Type B pancreatic cell (in vitro differentiated cells): ENCODE measurements at places on chromosomes 1 and 21.
A peak's percentile ranks its signal among the peaks of the same experiment; 100 is the strongest.

DNA sequence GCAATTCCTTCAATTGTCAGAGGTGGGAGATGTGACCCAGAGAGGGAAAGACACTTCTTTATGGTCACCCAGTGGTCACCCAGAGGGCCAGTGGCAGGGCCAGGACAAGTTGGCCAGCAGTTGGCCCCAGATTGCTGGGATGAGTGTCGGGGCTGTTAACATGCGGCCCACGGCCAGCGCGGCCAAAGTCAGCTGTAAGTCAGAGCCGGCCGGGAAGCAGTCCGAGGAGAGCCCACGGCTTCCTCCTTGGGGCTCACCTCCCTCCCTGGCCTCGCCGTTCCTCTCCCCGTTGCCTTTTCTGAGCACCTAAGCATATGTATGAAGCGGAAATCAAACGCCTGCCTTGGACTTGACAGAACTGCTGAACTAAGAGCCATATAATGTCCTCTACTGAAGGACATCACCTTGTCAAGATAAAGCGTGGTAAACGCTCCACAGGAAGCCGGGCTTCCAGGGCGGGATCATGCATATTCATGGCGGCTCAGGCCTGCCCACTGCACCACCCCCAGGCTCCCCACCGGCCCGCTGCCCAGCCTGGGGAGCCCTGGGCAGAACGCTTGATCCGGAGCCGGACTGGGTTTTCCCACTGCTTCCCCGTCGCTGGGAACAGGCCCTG is 245.4 kb upstream of the POU3F1 start:
- no peak for DNase-seq

GRCh38 chr1:228975238-228975907 is 240.1 kb downstream of the RHOU start:
- DNase-seq = no peak

GRCh38 chr1:71668065-71668464 is 587.2 kb upstream of the ZRANB2 start:
- no peak for DNase-seq

- no peak for DNase-seq
These were observed 41.2 kb downstream of the CDCP2 start for GRCh38 chr1:54111624-54112023.

DNA sequence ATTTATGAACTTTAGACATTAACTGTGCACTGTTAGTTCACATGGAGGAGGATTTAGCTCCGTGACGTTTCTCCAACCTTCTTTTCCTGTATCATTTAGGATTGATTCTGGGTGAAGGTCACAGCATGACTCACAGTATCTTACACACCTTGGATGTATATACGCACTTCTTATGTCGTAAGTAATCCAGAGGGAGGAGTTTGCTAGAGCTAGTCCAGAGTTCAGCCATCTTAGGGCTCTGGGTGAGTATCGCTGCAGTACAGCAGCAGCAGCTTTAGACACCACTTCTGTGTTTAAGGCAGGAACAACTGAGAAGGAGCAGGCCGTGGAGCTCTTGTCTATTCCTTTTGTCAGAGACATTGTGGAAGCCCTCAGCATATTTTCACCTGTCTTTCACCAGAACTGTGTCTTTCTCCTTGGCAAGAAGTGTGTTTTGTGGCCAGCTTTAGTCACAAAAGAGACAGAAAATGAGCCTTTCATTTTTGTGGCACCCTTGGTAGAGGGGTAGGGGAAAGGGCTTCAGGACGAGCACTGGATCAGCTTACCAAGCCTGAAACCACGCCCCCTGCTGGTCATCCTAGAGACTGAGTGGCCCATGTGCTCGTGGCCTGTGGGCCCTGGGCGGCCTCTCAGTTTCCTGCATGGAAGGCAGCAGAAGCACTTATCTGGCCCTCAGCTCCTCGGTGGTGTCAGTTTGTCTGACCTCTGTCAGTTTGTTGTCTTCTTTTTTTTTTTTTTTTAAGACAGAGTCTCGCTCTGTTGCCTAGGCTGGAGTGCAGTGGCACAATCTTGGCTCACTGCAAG is 64.0 kb downstream of the ADARB1 start:
- no peak for DNase-seq

DNA sequence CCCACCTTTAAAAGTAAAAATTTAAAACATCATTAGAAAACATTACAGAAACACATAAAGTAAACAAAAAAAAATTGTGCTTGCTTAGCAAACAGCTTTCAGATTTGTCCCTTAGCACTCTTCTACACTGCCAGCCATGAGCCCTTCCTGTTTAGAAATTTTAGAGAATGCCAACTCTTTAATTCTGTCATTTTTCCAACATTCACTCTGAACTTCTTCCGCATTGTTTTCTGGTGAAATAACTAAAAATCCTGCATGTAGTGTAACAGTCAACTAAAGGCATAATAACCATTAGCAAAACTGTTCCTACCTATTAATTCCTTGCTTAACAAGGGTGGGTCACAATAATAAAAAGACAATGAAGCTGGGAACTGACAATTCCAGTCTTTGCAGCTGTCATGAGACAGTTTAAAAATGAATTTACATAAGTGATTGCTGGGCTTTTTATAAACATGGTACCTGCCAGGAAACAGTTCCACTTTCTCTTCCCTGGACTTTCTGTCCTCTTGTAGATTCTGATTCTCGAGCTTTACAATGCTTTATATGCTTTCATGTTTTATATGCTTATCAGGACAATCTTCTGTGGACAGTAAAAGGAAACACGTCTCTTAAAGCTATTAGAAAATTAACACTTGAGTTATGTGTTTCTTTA is 19.0 kb downstream of the GNG12 start:
- no peak for DNase-seq

DNA sequence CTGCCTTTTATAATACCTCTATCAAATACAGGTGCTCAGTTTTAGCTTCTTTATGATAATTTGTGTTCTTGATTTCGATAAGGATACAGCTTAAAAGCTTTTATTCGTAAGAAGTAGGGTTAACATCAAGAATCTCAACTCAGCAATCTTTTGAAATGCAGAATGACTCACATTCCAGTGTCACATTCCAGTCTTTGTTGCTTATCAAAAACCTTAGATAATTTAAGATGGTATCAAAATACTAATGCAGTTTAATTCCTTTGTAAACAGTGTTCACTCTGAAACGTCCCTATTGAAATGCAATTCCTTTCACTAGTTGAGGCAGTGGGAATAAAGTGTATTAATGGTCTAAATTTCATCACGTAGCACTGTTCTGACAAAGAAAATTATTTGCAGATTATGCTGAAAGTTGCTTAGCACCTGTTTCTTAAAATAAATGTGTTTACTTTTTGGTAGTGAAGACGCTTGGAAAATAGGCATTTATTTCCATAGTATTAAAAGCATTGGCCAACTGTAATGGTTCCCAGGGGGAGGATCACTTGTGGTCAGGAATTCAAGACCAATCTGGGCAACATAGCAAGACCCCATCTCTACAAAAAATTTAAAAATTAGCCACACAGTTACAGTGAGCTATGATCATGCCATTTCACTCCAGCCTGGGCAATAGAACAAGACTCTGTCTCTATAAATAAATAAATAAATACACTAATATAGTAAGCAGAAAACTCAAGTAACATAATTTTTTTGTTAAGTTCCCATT is 10.1 kb upstream of the CNN3 start:
- DNase-seq = no peak

DNA sequence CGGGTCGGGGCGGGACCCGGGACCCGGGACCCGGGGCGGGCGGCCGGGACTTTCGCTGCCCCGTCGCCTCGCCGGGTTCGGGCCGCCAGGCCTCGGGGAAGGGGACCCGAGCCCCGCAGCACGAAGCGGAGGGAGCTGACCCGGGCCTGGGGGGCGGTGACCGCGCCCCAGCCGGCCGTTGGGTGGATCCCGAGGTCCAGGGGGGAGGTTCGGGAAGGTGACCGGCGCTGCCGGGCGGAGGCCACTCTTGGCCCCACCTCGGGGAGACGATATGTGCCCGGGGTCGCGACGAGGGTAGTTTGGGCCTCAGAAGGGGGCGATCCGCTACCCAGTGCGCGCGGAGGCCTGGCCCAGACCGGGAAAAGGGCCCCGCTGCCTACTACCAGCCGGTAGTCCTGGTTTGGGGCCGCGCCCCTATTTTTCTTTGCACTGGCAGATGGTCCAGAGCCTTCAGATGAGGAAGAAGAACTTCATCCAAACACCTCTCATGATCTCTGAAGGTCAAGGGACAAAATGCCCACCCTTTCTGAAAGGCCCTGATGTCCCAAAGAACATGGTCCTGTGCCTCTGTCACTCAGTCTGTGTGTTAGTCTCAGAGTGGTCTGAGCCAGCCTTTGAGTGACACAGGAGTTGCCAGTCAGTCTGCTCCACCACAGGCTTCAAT is 766 bp downstream of the AGO4 start:
- peak; percentile 73 for DNase-seq

- DNase-seq = no peak
These were observed 6.5 kb downstream of the EVI5 start for GRCh38 chr1:92778376-92778775.

DNA sequence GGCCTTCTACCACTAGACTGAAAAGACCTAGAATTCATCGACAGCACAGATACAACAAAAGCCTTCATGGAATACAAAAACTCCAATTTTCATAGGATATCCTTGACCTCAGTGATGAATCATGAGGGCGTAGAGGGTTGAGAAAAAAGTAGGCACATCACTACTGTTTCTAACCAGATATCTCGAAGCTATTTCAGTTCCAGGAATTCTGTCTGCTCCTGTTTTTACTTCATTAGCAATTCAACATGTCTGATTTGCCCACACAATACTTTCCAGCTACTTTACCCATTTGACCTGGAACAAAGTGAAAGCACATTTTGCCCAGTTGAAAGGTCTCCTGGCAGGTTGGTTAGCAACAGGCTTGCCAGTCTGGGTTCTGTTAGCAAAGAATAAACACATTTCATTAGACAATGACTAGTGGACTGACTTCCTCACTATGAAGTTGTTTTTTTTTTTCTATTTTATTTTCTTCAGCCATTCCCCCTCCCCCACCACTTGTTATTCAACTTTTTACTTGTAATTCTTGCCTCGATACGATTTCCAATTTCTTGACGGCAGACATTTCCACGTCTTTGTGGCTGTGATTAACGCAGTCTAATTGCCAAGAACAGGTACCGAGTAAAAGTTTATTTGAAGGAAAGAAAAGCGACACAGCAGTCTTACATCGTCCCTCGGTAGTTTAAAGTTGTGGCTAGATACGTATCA is 4.0 kb upstream of the ZBTB18 start:
- DNase-seq = no peak

DNA sequence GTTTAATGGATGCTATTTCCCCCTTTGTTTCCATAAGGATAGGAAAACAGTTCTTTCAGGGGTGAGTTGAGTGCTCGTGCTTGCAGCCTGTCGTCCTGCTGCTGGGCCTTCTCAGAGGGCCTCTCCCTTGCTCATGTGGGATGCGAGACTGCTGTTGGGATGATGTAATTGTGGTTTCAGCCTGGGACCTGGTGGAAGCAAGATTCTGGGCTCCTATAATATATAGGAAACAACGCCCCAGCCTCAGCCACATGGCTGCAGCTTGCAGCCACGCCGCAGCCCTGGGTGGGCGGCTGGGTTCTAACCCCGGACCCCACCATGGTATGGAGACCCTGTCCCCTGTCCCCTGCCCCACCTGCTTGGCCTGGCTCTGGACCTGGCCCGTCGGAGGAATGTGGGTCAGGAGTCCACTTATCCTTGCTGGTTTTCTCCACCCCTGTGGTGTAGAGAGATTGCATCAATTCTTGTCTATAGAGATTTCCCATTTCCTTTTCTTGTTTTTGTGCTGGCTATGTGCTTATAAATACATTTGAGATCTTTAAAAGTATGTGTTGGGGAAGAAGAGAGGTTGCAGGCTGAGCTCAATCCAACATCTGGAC is 357.8 kb downstream of the SIPA1L2 start:
- DNase-seq = no peak

- no peak for DNase-seq
These were observed 8.9 kb downstream of the MRTO4 start for GRCh38 chr1:19260211-19261138.

DNA sequence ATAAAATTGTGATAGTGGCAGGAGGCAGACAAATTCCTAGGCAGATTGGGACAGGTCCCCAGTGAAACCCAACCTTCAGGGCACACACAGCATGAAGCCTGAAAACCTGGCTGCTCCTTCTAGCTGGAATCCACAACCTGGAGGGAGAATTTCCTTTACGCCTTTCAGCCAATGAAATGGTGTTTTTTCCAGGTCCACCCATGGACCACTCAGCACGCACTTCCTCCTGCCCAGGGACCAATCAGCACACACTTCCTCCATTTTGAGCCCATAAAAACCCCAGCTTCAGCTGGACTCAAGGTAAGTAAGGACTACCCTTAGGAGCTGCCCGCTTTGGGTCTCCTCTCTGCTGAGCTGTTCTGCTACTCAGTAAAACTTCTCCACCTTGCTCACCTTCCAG is 120.1 kb downstream of the AKT3 start:
- DNase-seq = no peak

DNA sequence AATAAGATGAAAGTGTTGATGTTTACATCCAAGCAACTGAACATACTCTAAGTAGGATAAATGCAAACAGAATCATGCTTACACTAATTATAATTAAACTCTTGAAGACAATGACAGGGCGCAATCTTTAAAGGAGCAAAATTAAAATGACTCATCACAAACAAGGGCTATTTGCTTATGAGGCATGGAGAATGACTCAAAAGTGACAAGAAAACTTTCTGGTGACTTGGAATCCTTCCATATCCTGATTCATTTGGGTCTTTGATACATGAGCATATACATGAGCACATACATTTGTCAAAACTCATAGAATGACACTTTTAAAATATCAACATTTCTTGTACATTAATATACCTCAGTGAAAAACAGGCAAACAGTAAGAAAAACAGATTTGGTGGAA is 1632.3 kb downstream of the KCNT2 start:
- no peak for DNase-seq

GRCh38 chr1:226957714-226958113 is 17.6 kb downstream of the COQ8A start:
- DNase-seq = no peak

DNA sequence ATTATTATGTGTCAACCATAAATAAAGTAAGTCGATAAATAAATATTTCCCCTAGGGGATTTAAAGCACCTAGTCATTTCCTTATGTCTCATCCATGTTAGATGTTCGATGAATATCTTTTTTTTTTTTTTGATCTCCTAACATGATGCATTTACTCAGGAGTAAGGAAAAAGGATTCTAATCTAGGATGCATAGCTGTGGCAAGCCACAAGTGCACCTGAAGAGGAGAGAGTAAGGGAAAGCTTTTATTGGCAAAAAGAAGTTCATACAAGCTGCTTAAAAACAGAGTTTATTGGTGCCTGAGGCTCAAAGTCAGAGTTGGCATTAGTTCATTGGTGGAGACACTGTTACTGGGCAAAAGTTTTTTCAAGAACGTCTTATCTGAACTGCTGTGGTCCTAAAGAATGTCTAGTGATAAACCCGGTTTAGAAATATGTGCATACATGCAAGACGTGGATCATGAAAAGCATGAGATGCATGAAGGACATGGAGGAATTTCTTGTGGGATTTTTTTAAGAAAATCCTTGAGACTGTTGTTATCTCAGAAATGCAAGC is 51.7 kb downstream of the SWT1 start:
- DNase-seq = no peak

DNA sequence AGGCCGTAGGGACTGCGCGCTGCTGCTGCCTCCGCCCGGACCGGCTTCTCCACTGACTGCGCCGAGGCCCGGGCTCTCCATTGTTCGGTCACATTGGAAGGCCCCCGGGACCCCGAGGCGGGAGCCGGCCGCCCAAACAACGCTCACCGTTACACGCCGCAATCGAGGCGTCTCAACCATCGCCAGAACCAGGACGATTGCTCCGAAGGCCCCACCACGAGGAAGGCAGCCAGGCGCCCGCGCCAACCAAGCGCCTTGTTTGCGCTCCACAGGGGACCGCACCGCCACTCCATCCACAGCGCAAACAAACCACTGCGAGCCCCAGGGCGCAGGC is 595 bp downstream of the GLUL start:
- no peak for DNase-seq
